Fibroblast of skin of left biceps (primary cell): ENCODE measurements at places on chromosomes 12 and 14.

DNA sequence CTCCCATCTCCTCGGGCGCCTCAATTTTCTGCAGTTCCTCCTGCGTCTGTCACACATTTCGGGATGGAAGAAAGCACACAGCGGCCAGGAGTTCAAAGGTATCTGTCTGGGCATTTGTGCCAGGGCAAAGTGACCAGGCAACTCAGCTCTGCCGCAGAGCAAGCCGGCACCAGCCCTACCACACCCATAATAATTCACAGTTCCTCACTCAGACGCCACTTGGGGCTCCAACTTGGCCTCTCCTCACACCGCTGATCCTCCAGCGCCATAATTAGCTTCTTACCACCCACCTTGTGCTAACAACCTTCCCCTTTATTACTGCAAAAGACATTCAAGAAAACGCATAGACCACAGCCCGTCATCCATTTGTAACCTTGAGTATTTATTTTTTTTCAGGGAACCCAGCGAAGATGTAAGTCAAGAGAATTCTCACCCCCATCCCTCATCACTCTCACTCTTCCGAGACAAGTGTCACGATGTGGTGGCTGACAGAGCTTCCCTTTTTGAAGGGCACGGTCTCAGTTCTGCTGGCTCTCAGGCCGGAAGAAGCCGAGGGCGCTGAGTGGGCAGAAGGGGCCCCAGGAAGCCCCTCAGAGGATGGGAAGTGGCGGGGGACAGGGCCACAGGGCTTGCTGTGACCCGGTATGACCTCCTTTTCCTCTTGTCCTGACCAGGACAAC, 25.2 kb upstream of the NCOR2 start:
- DNase-seq, result no peak

DNA sequence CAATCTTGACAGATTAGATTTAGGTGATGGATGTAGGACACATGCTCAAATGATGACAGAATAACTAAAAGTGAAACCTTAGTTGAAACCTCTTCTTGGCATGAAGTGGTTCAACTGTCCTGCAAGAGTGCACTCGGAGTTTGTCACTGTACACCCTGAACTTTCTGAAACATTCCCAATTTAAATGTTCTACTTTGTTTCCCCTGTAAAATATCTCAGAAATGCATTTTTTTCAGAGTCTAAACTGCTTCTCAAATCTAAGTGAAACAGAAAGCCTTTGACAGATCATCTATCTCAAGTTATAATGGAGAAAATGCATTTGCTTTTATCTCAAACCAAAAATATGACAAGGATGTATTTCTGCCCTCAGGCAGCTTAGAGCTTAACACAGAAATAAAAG, 66.0 kb downstream of the BHLHE41 start:
- no peak for DNase-seq

DNA sequence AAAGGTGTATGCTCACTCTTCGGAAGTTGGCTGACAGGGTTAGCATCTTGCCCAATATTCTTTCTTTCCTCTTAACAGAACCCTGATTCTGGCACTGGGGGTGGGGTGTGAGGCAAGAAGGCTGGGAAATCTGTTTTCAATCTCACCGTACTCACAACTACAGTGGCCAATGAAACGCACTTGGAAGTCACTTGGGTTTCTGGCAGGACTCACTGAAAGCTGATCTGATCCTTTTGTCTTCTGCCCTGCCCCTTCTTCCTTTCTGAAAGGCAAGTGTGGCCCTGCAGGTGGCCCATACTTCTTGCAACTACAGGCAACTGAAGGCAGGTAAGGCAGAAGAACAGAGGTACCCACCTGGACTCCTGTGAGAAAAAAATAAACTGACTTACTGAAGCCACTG, 106.9 kb downstream of the STXBP6 start:
- DNase-seq, result peak; percentile 40

GRCh38 chr12:107130830-107131611, 37.7 kb upstream of the CRY1 start:
- no peak for DNase-seq

DNA sequence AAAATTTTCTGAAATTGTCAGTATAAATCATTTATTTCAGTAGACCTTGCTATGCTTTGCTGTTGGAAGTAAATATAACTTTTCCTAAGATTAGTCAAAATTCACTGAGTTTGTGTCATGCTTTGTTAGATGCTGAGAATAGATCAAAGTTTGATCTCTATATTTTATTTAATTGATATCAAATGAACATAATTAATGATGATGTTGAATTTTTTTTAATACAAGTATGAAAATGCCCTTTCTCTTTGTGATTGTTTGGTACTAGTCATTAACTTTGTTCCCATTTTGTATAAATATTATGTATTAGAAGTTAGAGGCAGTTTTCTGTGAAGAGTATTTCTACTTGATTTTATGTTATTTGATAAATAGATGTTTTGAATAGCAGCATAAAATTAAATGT, 45.7 kb downstream of the CCDC91 start:
- DNase-seq, result no peak

DNA sequence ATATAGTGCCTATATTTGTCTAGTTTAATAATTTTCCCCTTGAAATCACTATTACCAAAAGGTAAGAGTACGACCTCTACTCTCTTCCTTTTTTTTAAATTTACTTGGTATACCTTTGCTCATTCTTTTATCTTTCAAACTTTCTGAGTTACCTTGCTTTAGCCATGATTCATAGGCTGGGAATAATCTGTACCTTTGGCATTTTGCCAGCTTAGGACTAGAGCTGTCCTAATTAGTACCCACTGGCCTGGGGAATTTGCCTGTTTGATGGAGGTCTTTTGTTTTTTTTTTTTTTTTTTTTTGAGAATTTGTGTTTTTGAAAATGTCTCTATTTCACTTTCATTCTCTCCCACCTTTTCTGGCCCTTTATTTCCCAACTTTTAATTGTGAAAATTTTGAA, 8.7 kb upstream of the SLC4A8 start:
- no peak for DNase-seq

DNA sequence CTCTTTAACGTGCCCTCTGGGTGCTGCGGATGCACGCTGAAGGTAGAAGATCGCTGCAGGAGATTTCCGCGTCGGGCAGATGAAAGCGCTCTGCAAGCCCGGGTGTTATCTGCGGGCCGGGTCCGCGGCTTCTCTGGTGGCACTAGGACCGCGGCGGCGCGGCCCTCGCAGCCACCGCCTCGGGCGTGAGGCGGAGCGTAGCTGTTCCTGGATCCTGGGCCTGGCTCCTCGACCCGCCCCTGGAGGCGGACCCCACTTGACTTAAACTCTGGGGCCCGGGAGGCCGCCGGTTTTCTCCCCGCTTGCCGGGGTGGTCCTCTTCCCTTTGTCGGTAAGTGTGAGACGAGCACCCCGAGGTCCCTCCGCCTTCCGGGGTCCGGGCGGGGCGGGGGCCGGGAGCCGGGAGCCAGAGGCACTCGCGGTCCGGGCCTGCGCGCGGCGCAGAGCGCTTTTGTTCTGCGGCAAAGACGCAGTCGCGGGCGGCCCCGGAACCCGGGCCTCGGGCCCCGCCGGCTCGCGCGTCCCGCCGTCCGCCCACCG, at the start of gene RESF1:
RESF1 (plus strand) TSS at position 255 of the 540 bp plus-strand sequence. CDS start 21,541 bp downstream, outside the sequence.
- peak; percentile 51 for DNase-seq

- DNase-seq, result no peak
Measured at GRCh38 chr12:12715459-12716150, 1.6 kb upstream of the CDKN1B start.

- no peak for DNase-seq
Measured at GRCh38 chr12:90064852-90065801, 356.5 kb upstream of the ATP2B1 start.

DNA sequence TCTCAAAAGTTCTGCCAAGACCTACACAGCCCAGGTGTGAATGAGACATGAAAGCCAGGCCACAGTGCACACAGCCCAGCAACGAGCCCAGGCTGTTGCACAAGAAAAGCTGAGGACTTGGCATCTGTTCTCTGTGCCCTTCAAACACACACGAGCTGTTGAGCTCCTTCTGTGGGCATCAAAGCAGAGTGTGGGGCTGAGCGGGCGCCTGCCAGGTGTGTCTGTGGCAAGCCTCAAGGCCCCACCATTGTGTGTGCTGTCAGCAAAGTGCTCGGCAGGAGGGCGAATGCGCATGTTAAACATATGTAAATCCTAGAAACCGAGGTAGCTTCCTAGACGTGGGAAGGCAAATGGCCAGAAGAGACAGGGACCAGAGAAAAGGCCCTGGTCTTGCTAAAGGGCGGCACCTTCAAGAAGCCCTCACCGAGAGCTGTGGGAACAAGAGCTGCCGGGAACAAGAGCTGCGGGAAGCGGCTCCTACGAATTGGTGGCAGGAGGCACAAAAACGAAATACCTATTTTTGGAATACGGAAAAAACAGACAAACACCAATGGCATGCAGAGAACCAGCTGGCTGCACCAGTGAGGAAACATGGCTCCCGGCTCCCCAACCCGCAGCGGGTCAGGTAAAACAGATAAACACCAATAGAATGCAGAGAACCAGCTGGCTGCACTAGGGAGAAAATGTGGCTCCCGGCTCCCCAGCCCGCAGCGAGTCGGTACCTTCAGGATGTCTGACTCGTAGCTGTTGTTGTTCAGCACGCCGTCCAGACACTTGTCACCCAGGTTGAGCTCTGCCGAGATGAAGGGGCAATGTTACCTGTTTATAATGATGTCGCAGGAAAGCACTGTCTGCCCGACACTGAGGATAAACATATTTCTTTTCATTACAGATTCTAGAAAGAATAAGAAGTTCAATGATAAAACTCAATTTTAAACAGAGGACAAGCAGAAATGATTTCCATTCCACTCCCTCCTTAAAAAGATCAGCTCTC, 19.0 kb upstream of the GOLGA3 start:
- no peak for DNase-seq

- no peak for DNase-seq
Measured at GRCh38 chr12:112161711-112162110, 36.4 kb downstream of the TRAFD1 start.

GRCh38 chr12:3726456-3726855, 26.5 kb downstream of the CRACR2A start:
- DNase-seq, result no peak

DNA sequence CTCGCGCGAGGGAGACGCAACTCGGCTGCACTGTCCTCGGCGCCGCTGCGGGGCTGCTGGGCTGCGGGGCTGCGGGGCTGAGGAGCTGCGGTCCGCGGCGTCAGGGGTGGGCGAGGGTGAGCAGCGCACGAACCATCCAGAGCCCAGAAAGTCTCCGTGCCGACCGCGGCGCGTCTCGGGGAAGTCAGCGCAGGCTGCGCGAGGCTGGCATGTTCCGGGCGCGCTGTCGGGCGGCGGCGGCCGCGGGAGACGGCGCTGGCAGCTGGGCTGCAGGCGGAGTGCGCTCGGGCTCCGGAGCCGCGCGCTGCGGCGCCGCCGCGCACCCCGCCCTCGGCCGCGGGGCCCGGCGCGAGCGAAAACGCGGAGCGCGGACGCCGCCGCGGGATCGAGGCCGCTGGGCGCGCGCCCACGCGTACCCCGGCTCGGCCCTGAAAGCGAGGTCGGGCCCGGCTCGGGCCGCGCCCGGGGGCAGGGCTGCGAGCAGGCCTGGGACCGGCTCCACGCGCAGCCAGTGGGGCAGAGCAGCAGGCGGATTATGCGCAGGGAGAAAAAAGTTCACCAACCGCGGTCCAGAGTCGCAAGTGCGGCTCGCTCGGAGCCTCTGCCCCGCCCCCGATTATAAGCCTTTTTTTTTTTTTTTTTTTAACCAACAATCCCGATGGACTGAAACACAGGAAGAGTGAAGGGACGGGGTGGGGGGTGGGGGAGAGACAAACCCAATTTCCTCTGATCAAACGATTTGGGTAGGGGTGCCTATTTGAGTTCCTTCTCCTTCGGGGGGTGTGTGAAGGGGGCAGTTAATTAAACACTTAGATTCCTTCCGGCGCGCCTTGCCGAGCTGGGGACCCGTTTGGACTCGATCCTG, at the start of gene PRICKLE1:
PRICKLE1 (minus strand) TSS at position 282 of the 865 bp plus-strand sequence. CDS start 117,230 bp downstream, outside the sequence.
- no peak for DNase-seq

DNA sequence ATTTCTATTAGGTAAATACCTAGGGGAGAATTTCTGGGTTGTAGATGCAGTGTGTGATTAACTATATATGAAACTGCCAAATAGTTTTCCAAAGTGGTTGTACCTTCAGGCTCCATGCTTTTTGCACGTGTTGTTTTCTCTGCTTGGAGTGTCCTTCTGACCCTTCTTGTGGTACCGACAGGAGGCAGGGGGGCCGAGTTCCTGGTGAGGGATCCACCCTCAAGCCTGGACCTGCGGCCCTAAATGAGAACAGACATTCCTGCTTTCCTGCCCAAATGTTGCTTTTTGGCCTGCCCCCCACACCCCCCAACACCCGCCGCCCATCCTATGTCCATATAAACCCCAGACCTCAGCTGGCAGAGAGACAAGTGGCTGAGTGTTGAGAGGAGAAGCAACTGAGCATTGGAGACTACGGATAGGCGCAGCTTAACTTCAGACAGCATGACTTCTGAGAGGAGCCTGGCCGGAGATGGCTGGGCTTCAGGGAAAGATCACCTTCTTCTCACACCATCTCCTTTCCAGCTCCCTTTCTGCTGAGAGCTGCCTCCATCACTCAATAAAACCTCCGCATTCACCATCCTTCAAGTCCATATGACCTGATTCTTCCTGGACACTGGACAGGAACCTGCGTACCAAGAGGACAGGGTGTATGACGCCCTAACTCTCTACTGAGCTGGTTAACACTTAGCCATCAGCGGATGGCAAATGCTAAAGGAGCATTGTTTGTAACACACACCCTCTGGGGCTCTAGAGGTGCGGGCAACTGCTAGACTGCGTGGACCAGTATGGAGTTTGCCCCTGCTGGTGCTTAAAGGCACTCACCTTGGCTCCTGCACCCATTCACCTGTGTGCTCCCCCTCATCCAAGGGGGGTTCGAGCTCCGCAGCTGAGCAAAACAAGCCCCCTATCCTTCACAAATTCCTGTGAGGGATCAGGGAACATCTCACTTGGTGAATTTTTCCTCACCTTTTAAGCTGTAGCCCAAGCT, 194.7 kb upstream of the FBXO33 start:
- DNase-seq, result no peak

DNA sequence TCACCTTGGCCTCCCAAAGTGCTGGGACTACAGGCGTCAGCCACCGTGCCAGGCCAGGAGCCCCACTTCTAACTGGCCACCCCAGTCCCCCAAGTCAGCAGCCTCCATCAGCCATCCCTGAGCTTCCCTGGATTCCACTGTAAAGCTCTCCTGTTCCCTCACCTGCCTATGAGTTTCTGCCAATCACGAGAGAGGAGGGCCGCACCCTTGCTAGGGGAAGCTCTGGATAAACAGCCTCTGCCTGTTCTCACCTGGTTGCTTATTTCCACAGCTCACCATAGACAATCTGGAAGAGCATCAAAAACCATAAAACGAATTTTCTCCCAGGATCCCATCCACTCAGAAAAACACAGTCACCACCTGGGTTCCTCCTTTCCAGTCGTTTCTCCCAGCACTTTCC, 5.0 kb downstream of the CDCA4 start:
- DNase-seq, result no peak

- no peak for DNase-seq
Measured at GRCh38 chr12:105201299-105201698, 34.7 kb downstream of the APPL2 start.

- DNase-seq, result no peak
Measured at GRCh38 chr12:15272376-15272775, 49.9 kb upstream of the PTPRO start.
